Cortex of kidney (tissue), 1 donor: ENCODE measurements at places on chromosomes 3 and 15.
A peak's percentile ranks its signal among the peaks of the same experiment; 100 is the strongest.

DNA sequence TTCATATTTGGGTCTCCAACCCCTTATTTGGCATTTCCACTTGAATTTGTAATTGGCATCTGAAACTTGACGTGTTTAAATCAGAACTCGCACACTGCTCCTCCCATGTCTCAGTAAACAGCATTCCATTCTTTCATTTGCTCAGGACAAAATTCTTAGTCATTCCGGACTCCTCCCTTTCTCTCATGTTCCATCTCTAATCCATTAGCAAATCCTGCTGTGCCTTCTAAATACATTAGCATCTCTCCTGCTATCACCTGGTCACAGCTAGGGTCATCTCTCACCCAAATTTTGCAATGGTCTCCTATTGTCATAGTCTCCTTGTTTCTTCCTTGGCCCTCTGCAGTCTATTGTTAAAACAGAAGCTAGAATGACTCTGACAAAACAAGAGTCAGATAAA is 119.9 kb upstream of the CADPS start:
- DNase-seq: no peak

DNA sequence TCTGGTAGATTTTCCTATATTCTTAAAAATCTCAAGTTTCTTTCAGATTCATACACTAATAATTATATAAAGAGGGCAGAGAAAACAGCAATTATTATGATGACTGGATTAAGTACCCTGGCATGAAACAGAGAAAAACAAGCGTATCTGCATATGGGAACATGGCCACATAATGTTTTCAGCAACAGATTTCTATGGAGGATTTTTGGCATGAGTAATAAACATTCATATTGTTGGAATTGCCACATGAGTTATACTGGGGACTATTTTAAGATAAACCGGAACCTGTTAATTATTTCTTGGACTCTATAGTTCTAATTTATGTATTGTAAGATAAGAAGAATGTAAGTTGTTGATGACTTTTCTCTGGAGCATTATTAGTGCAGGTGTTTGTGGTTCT is 112.7 kb downstream of the OXSM start:
- no peak for DNase-seq

DNA sequence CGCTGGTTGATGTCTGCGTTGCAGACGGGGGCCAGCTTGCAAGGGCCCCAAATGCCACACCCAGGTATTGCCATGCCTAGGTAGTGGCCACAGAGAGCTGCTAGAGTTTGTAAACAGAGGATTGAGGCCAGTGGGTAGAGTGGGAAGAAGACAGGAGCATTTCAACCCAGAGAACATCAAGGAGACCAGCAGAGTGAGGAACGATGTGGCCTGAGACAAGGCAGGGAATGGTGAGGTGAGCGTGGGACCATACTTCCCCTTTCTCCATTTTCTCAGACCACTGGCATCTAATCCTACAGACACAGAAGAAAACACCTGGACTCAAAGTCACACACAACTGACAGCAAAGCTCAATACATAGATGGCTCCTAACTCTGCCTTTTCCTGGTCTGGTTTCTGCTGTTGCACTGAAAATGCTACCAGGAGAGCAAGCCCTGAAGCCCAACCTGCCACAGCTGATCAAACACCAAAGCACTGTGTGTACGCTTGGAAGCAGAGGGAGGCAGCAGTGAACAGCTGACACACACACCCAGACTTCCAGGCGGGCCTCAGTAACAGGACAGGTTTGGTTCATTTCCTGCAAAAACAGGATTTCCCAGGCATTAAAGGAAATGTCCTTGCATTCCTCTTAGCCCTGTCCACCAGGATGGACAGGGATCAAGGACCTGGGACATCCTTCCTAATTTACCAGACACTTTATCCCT is 1.6 kb downstream of the FAM174B start:
- DNase-seq: no peak

- no peak for DNase-seq
Observed at GRCh38 chr15:56349554-56349953, 15.7 kb upstream of the TEX9 start.

DNA sequence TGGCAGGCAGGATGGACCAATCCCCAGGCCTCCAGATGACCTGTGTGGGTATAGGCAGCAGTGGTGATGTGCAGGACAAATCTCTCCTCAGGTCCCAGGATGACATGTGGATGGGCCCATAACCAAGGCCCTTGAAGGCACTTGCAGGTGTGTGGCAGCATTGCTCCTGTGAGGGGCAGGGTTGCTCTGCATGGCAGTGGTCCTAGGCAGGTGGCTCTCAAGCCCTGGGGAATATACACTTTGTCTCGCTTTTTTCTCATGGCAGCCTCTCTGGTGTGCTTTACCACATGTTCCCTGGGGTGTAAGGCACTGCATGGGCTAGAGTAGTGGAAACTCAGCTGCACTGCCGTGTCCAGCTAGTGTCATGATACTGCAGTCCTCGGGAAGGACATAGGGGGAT is 503.6 kb downstream of the UNC13C start:
- DNase-seq: no peak

DNA sequence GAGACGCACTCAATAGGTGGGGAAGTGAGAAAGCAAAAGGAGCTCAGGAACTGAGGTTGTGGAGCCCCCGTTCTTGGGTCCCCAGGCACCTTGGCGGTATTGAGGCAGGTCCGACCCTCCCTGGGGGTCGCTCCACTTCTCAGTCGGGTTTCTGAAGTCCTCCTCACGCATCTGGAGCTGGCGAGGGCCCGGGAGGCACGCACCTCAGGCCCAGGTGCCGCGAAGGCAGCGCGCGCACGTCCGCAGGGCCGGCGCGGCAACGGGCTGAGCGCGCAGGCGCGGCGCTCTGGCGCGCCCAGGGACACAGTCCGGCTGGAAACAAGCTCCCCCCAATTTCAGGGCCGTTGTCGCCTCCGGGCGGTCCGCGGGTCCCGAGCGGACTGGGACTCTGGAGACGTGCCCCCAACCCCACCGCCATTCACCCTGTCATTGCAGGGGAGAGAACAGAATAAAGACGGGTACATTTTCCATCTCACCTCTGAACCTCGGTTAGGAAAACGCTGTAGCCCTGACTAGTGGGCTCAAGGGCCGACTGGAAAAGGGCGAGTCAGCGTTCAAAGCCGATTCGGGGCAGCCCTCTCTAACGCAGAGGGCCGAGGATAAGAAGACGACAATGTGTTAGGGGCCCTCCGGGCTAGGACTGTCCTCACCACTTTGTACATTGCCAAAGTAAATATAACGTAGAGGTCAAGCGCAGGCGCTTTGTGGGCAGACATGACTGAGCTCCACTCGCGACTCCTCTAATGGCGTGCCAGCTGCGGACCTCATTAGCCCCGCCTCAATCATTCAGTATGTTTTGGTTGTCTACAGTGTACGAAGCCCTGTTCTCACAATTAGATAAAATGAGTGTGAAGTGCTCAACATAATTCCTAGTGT is at the start of gene ZNF770:
Gene ZNF770, minus strand, starts transcription at position 261 of the 876 bp plus-strand sequence. CDS start 4,853 bp downstream, outside the sequence.
- DNase-seq: peak; percentile 68

- no peak for DNase-seq
Observed at GRCh38 chr3:178381555-178381954, 154.7 kb upstream of the KCNMB2 start.

DNA sequence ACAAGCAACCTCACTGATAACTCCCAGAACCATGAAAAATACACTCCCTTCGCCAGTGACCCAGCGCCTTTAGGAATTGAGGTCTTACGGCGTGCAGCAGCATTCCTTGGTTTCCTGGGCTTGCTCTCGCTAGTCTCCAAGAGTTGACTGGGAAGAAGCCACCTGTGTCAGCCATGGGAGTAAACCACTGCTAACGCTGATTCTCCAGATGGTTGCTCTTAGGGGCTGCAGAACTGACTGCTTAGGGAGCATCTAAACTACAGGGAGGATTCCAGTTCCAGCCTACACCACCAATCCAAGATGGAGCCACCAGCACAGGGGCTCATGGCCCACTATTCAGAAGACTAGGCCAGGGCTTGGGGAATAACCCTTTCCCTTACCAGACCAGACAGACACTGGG is 2.4 kb downstream of the RBPMS2 start:
- no peak for DNase-seq

GRCh38 chr3:159619341-159619885 is 369.2 kb upstream of the IL12A start:
- no peak for DNase-seq

- no peak for DNase-seq
Observed at GRCh38 chr15:71779073-71779797, 31.1 kb upstream of the NR2E3 start.

DNA sequence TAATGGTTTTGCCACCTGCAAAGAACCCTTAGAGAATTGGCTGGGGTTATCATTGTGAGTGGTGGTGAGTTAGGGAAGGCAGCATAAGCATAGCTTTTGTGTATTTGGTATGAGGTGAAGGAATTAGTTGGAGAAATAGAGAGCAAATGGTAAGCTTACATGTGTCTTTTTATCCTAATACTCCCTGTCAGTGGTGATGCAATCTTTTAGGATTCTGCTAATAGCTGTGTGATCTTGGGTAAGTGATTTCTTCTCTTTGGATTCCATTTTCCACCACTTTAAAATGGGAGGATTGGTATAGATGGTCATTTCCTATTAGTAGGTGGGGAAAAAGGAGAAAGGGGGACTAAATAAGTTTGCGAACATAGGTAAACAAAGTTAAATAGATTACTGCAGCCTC is 30.9 kb downstream of the PIAS1 start:
- no peak for DNase-seq

DNA sequence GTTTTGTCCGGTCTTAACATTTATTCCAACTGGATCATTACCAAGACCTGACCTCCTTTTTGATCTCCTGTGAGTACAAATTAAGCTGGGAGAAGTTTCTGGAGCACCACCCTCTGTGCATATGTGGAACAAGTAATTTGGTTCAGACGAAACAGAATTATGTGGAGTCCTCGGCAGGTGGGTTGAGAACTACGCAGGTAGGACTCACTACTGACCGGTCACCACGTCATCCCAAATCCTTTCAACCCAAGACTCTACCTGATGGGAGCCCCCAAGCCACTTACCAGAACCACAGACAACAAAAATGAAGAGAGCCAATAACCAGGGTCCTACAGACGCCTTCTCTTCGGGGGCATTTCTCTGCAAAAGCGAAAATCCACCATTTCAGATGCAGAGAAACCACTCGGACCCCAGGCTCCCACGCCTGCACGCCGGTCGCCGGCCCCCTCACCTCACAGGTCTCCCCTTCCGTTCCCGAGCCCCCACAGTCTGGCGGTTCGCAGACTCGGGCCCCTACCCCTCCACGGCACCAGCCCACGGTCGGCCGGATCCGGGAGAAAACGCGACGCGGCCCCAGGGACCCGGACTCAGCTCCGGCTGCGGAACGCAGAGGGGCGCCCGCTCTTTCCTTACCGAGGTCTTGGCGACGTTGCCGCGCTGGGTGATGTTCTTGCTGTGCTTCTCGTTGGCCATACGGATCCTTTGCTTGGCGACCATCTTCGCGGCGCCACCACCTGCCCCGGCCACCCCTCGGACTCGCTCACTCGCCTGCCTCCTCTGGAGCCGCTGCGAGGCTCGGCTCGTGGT is 674 bp downstream of the SERP1 start:
- DNase-seq: no peak

GRCh38 chr15:68343579-68344225 is 66.2 kb downstream of the FEM1B start:
- no peak for DNase-seq

DNA sequence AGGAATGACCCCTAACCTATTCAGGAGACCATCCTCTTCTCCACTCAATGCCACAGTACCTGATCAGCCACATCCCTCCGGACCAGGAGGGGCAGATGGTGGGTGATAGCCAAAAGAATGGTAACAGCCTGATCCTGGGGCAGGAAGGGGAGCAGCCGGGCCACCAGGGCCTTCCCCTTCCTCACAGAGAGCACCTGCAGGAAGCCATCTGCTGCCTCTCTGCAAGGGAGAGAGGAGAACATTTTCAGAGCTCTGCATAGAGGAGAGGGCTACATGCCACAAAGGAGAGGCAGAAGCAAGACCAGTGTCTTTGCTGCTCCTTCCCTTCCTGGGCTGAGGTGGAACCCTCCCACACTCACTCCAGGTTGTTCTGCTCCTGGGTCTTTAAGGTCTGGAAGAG is 5.5 kb upstream of the SPG11 start:
- DNase-seq: no peak

- DNase-seq: no peak
Observed at GRCh38 chr3:127748754-127749327, 73.5 kb downstream of the MGLL start.

- DNase-seq: no peak
Observed at GRCh38 chr15:101010781-101011180, 91.6 kb downstream of the LRRK1 start.

DNA sequence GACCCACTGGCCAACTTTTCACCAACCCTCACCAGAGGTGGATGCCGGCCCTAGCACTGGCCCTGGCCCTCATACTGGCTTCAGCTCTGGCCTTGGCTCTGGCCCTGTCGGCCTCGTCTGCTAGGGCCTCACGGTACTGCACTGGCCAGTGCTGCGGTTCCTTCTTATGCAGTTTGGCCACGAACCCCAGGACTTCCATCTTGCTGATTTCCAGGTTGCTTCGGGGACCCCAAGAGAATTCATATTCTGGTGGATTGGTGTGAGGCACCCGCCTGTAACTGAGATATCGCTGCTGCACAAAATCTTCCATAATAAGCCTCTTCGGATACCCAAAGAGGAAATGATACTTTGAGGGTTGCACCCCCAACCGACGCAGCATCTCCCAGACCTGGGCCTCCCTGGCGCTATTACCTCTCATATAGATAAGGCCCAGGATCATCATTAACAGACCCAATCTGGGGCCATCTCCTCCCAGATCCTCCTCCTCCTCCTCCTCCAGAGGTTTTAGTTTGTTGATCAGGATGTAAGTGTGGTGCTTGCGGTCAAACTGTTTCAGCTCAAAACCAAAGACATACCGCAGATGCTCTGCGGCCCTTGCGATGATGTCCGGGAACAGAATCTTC is 883 bp downstream of the MAGEF1 start:
- DNase-seq: no peak

DNA sequence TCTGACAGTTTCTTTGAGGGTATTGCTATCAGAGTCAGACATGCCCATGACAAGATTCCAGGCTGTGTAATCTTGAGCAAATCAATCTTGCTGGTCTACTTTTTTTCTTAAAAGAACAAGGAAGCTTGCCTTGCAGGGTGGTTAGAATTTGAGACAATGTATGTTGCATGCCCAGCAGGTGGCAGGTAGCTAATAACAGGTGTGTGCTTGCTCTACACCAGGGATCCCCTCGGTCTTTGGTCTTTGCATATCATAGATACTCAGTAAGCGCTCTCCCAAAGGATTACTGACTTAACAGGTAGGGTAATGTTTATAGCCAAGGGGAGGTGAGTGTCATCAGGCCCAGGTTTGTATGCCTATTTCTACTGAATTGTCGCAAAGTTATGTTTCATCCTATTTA is 37.3 kb downstream of the CACNA1D start:
- DNase-seq: no peak

DNA sequence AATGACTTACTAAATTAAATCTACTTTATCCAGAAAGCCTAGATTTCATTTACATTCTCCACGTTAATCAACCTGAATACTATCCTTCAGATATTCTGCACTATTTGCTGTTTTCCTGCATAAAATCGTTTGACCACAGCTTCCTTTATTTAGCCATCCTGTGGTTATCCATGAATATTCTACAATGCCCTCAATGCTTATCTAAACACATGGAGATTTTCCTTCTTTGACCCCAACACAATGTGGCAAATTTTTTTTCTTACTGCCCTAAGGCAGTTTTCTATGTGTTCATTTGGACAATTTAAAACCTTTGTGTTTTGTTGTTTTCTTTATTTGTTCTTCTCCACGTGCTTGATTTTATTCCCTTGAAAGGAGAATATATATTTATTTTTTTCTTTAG is 495.5 kb upstream of the ROBO1 start:
- DNase-seq: no peak
